Mucosa of gallbladder (tissue), 1 donor: ENCODE measurements at places on chromosomes 12 and 14. TPM values are rescaled to one million over a fixed set of nuclear protein-coding genes. Genes with fewer than 3 reads are reported as not detected.

DNA sequence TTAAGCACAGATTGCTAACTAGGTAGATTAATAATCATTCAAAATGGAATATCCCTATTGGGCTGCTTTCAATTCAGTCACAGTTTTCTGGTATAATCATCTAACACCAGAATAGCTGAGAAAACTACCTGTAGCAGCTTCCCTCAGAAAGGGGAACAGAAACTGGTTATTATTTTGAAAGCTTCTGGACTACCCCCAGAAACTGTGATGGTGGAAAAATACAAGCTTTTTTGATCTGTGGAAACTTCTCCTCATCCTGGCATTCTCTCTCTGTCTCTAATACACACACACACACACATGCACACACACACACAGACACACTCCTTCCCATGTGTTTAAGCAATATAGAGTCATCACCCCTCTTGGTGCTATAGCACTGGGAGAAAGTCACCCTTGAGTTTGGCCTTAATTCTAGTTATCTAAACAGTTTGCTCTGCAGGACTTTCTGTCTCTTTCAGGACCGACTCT is 251.5 kb upstream of the LMO3 start:
- DNase-seq, result no peak

Gene ACRBP
- 9.8 TPM for total RNA-seq

Gene SLC7A8
- total RNA-seq, result 98.5 TPM

Gene GPR68
- 1.6 TPM for total RNA-seq

Gene KRT2
- total RNA-seq, result not detected

- no peak for DNase-seq
These were observed 54.7 kb downstream of the ATG14 start for GRCh38 chr14:55356913-55357312.

DNA sequence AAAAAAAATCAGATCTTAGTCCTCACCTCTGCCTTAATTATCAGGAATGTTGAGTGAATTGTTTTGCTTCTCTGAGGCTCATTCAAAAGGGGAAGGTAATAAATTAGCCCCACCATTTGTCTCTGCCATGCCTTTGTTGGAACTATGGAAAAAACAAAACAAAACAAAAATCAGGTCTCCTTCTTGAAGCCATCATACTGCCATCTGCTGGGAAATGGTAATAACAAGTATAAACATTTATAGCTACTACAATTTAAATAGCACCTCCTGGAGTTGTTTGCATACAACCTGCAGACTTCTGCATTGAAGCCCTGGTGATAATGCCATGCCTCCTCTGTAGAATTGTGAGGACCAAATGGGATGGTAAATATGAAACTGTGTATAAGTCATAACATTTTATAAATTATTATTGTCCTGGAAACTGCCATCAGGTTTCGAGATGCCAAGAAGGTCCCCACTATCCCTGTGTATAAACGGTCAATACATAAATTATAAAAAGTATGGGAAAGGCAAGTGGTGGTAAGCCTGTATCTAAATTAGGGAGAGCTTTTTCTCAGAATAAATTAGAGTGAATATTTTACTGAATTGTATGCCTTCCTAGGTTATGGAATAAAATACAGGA is 87.2 kb upstream of the FGD4 start:
- DNase-seq, result no peak

DNA sequence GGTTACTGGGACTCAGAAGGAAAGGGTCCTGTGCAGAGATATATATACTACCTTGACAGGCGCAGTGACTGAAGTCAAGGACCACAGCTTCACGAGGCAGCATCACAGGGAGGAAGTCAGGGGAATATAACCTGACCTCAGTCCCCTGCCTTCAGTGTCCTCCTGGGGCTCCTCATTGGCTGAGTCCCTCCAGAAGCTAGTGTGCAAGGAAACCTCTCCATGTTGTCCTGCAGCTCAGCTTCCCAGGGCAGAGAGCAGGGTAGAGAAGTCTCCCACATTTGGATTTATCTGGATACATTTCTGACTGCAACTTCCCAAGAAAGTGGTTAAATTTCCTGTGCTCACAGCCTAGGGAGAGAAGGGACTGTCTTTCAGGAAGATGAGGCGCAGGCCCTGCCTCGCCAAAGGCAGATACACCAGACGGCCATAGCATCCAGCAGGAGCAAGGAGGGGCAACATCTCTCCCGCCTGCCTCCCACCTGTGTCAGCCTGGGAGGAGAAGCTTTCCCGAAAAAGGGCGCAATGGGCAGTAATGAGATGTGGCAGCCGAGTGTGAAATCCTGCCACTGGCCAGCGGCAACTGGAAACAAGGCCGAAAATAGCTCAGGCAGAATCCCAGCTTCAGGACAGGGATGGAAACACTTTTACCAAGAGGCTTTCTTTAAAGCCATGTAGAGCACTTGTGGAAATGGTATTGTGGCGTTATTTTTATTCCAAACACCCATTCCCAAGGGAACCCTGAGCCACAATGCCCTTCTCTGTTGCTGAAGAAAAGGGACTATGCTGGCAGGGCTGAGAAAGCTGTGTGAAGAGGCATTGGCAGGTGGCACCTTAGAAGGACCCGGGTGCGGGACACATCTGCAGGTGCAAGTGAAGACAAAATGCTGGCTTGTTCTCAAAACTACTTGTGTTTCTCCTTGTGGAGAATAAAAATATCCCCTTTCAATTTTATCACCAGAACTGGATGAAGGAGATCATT is 54.9 kb upstream of the HIF1A start:
- no peak for DNase-seq

DNA sequence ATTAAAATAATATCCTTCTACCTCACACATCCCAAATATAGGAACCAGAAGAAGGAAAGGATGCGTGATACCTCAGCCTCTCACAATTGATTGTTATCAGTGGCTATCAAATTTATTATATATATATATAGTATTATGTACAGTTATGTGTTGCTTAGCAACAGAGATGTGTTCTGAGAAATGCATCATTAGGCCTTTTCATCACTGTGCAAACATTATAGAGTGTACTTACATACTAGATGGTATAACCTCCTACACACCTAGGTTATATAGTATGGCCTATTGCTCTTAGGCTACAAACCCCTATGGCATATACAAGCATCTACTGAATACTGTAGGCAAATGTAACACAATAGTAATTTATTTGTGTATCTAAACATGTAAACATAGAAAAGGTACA is 34.0 kb downstream of the PYM1 start:
- no peak for DNase-seq

Gene KRT71
- total RNA-seq, result not detected

DNA sequence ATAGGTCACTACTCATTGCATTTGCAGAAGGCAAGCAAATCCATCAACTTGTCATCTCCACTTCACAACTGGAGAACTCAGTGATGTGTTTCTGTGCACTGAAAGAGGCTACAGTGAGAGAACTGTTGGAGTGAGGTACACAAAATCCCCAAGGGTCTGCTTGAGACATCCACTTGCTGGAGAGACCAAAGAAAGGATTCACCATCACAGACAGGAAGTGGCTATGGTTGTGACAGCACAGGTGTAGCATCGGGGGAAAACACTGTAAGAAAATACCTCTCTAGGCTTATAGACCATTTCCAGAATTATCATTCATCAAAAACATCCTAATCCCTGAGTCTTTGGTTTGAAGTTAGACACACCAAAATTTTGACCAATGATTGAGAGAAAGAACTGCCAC is 201.3 kb upstream of the OR4E1 start:
- DNase-seq, result no peak
